ENCODE measurements at places on chromosomes 11 and 22.

DNA sequence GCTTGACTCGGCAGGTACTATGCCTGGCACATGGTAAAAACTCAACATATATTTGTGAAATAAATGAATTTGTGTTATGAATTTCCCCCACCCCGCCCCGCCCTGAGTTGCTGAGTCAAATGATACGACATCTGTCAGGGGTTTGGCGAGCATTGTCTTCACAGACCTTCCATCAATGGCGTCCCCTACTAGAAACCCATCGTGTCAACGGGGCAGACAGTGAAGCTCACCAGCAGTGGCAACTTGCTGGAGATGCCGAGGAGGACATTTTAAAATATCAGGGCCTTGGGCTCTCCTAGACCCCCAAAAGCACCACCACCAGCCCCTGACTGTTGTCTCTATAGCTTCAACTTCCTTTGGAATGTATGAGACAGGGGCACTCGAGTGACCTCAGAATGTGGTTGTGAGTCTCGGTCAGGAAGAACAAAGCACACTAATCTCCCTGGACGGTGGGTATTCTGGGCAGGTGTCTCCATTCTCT lies 761 bp upstream of the NXF1 start:
- no peak for DNase-seq

GRCh38 chr11:926341-926916 lies 759 bp downstream of the AP2A2 start:
- DNase-seq = peak; percentile 14

DNA sequence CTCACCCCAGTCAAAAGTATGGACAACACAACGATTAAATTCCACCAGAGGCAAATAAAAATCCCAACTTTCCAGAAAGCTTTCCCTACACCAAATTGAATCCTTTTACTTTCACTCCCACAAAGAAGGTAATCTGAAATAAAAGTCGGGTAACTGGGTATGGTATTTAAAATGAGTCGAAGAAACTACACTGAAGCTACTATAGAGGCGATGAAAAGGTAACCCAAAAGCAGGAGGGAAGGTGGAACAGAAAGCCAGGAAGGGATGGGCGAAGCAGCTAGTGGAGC lies 1.1 kb downstream of the PICALM start:
- no peak for DNase-seq

- no peak for DNase-seq
Measured at GRCh38 chr11:35146074-35146521, 7.1 kb downstream of the CD44 start.

- DNase-seq = no peak
Measured at GRCh38 chr11:128687321-128687720, 6.6 kb upstream of the FLI1 start.
